ENCODE measurements at places on chromosomes 1 and 21. TPM values are rescaled to one million over a fixed set of nuclear protein-coding genes. Genes with fewer than 3 reads are reported as not detected.

KIF14 gene
- total RNA-seq = 0.02 TPM

FAM110D gene
- 4.7 TPM for total RNA-seq

- no peaks in the 10 kb centered on the region for H3K27me3 ChIP-seq
- H3K4me1 ChIP-seq = peaks cover 4% of the 10 kb centered on the region
- H3K27ac ChIP-seq = no peak overlapping the region
- no peak for DNase-seq
- no peak overlapping the region for H3K4me3 ChIP-seq
Measured at GRCh38 chr1:232327899-232328298, 302.0 kb downstream of the SIPA1L2 start.

- H3K4me3 ChIP-seq = no peak overlapping the region
- peaks cover 4% of the 10 kb centered on the region for H3K4me1 ChIP-seq
- DNase-seq = no peak
- no peak overlapping the region for H3K27ac ChIP-seq
- no peaks in the 10 kb centered on the region for H3K36me3 ChIP-seq
Measured at GRCh38 chr21:39714331-39714730, 30.7 kb upstream of the IGSF5 start.

GRCh38 chr1:57248830-57249229, 175.0 kb downstream of the DAB1 start:
- no peak overlapping the region for H3K27ac ChIP-seq
- H3K36me3 ChIP-seq = no peaks in the 10 kb centered on the region
